Kasumi-1 (cell line): ENCODE measurements at places on chromosomes 11 and 22.
A peak's percentile ranks its signal among the peaks of the same experiment; 100 is the strongest.

DNA sequence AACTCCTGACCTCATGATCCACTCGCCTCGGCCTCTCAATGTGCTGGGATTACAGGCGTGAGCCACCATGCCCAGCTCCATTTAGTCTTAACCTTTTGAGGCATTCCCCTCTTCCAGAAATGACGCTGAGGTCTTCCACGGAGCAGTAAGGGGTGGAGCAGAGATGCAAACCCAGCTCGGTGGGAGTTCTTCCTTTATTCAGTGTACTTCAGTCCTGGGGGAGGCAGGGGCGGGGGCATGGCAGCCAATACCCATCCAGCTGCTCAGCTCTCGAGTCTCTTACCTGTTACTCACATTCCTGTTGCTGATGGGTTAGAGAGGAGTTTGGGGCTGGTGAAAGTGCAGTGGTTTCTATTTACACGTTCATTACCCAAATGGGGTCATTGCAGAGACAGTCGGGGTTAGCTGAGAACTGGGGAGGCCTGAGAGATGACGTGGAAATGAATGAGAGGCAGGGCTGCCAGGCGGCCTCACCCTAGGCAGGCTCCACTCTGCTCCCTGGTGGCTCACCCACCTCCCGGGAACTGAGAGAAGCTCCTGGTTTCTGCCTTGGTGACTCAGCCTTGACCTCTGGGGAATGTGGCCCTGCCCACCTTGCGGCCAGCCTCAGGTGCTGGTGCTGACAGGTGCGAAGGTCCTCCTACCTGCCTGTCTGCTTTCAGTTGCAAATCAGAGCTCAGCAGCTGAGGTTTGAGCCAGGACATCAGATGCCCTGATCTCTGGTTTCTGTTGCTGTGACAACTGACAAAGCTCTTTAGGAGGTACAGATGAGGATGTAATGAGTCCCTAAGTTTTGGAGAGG, 13.4 kb upstream of the ST14 start:
- peak; percentile 6 for DNase-seq

GRCh38 chr22:49555526-49555925, 272.1 kb downstream of the BRD1 start:
- no peak for DNase-seq

DNA sequence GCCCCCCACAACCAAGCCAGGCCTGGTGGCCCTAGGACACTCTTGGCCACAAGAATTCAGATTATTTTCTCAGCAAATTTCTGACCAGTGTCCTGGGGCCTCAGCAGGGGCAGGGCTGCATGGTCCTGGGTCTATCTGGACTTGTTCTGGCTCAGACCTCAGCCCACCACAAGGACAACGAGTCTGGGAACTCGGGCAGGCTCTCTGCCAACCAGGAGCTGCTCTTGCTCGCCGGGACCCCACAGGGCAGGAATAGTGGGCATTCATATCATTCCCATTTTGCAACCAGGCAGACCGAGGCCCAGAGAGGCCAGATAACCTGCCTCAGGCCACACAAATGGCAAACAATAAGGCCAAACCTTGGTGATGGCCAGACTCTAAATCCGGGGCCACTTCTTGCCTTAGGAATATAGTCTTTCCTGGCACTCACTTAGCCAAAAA, 75.4 kb upstream of the WNT7B start:
- DNase-seq: no peak

- no peak for DNase-seq
Observed at GRCh38 chr11:130719220-130719915, 196.9 kb downstream of the SNX19 start.

- no peak for DNase-seq
Observed at GRCh38 chr11:5922749-5923426, 19.2 kb upstream of the OR56A3 start.

- DNase-seq: no peak
Observed at GRCh38 chr11:64055077-64055476, 19.3 kb downstream of the FLRT1 start.
